ENCODE measurements at places on chromosomes 11 and 22.

DNA sequence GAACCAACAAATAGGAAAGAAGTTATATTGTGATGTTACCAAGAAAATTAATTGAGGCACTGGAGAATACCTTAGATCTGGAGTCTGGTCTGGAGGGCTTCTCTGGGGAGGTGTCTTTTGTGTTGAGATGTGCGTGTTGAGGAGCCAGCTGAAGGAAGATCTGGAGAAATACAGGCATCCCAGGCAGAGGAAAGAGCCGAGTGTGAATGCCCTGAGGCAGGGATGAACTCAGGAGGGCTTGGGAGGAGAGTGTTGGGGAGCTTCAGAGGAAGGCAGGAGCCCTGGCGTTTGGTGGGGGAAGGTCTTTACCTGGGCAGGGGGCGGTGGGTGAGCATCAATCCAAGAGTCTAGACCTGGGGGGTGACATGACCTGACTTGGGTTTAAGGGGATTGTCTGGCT, 13.1 kb downstream of the SYNGR1 start:
- DNase-seq = no peak

DNA sequence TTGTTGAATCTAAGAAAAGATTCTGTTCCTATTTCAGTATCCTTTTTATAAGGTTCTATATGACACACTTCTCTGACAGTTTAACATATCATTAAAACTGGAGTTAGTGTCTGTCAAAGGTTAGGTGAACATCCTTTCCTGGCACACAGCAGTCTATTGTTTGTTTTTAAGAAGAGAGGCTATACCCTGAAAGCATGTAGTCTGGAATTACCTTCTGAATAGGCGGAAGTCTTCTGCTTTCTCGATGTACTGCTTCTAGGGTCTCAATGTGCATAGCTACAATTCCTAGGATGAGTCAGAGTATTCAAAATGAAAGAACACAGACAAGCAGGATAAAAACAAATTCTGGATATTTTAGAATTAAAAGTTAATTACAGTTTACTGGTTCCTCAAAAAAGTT, 188.6 kb downstream of the SWAP70 start:
- DNase-seq = no peak

- DNase-seq = no peak
These were observed 15.3 kb downstream of the OR51M1 start for GRCh38 chr11:5398936-5399335.

DNA sequence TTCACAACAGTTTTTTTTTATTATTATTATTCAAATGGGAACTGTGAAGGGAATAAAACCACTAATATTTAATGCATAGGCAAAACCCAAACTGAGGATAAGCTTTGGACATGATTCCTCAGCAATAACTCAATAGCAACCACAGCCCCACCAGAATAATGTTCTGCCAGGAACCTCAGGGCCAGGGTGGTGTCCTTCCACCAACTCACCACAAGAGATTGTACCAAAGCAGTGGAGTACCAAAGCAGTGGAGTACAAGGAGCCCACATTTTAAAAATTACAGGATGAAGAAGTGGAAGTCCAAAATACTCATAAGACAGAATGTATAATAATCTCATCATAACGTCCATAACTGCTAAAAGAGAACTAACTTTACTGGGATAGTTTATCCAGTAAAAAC, 32.5 kb upstream of the FZD4 start:
- no peak for DNase-seq

- no peak for DNase-seq
These were observed 19.4 kb downstream of the NFAM1 start for GRCh38 chr22:42412744-42413333.

GRCh38 chr11:76736773-76737495, 46.2 kb upstream of the TSKU start:
- no peak for DNase-seq

GRCh38 chr11:72769680-72770079, 17.5 kb upstream of the ARAP1 start:
- no peak for DNase-seq

DNA sequence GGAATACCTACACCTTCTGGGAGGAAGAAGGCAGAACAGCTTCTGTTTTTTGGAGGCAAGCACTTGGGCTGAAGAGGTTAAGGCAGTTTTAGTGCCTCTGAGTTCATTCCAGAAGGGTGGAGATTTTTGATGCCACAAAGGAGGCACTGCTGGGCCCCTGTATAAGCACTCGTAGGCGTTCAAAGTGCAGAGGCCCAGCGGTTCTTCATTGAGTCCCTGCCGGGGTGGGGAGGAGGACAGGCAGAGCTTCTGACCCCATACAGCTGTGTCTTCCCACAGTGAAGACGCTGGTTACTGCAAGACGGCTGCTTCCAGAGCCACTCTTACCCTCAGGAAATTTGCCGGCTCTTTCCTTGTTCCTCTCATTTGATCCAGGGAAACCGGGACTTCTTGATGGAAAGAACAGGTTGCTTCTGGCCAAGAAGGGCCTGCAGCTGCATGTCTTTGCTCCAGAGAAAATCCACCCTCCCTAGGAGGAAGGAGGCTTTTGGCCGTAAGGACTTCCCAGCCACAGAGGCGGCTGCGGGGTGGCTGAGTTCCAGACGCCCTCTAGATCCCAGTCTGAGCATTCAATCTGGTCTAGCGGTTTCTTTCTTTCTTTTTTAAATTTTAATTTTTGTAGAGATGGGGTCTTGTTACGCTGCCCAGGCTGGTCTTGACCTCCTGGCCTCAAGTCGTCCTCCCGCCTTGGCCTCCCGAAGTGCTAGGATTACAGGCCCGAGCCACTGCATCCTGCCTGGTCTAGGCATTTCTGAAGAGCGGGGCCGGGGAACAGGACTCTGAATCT, 9.4 kb downstream of the ADAMTS15 start:
- DNase-seq = no peak

DNA sequence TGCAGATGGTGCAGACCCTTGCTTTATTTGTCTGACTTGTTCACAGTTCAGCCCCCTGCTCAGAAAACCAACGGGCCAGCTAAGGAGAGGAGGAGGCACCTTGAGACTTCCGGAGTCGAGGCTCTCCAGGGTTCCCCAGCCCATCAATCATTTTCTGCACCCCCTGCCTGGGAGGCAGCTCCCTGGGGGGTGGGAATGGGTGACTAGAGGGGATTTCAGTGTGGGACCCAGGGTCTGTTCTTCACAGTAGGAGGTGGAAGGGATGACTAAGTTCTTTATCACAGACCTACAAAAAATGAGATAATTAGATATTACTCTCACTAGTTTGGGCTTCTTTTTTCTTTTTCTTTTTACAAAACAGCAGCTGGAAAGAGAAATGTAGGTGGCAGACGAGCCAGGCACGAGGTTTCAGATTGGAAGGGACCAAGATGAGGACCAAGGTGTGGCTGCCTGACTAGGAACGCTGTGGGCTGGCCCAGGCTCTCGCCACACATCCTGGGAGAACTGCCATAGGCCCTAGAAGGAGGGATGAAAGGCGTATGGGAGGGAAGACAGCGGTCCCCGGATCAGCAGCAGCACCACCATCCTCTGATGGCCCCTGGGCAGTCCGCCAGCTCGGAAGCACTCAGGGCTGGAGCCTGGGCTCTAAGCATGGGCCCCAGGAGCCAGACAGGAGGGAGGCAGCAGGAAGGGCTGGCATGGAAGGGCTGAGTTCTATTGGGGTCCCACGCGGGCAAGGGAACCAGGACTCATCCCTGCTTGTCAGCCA, 14.2 kb downstream of the TXN2 start:
- DNase-seq = no peak

DNA sequence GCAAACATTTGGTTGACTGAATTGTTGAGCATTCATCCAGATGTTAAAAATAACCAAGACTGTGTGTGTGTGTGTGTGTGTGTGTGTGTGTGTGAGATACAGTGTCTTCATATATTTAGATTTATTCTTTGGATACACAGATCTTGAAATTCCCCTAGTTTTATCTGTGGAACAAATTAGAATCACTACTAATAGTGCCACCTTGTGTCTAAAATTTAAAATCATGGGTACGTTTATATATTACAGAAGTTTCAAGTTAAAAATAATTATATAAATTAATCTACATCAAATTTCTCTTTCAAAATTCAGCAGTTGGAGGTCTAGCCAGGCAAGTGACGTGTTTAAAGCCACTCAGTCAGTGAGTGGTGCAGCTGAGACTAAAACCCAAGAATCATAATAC, 1566.2 kb upstream of the TENM4 start:
- no peak for DNase-seq

DNA sequence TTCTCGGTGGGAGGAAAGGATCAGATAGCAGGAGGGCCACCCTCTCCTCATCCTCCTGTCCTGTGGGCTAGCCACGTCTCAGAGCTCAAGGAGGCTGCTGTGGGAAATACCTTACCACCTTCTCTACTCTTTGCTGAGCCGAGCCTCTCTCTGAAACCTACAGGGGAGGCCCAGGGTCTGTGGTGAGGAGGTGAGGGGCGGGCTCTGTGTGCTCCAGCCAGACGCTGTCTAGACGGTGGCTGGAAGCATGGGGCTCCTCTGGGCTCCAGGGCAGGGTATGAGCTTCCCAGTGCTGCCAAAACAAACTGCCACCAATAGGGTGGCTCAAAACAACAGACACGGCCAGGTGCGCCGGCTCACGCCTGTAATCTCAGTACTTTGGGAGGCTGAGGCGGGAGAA, 5.5 kb upstream of the TMPRSS6 start:
- DNase-seq = no peak

Measured in GM13977 (cell line).